Activated CD4-positive, CD25-positive, alpha-beta regulatory T cell (primary cell): ENCODE measurements at places on chromosomes 6 and 20.

DNA sequence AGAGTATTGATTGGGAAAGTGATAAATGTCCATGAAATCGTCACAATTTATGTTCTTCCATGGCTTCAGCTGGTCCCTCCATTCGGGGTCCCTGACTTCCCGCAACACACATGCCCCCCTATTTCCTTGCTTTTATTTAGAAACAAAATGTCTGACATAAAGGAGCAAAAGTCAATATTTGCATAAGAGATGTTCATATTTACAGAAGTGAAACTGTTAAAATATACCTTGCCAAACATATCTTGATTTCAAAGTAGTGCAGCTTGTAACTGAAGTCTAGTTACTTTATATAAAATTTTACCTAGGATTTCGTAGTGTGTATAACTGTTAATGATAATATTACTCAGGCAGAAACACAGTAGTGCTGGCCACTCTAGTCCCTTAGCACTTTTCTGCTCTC lies 548.9 kb upstream of the ADGRB3 start:
- DNase-seq = no peak

DNA sequence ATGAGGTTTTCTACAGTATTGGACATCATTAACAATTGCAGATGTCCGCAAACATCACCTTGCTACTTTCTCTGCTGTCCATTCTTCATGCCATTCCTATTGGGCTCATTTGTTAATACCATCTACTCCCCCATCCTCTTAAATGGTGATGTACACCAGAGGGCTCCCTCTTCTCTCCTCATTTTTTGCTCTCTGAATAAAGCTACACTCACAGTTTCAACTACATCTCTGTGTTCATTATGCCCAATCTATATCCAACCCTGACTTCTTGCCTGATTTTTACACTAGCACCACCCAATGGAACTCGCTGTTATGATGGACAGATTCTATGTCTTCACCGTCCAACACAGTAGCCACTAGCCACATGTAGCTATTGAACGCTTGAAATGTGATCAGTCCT lies 288.1 kb upstream of the ID4 start:
- DNase-seq = no peak

DNA sequence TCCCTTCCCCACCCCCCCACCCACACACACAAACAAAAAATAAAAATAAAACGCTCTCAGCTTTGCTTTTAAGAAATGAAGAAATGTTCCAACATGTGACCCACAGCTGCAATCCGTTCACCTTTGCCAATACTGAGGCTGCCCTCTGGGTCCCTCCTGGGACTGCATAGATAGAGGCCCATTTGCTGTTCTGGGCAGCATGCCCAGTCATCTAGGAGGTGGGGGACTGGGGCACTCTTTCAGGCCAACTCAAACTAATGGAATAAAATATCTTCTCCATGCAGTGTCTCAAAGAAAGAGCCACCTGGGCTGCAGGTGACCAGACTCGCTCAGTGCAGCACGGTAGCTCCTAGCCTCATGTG lies 79.9 kb downstream of the SLC22A3 start:
- no peak for DNase-seq

DNA sequence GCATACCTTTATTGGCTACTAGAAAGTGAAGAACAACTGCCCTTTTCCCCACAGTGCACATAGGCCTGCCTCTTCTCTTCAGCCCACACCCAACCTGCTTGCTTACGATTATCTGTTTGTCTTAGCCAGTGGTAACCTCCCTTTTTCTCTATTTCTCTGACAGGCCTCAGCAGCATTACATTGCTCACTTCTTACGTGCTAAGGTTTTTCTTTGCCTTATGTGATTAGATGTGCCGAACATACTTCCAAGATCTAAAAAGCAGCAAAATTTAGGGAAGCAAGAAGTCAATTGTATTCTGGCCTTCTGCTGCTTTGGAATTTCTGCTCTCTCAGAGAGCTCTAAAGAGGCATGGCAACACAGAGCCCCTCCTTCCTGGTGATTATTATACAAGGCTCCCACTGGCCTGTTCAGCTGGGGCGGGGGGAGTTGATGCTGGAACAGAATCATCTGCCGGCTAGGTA lies 7.0 kb downstream of the B4GALT5 start:
- DNase-seq = no peak

- no peak for DNase-seq
Measured at GRCh38 chr6:14852375-14852774, 393.5 kb upstream of the JARID2 start.

DNA sequence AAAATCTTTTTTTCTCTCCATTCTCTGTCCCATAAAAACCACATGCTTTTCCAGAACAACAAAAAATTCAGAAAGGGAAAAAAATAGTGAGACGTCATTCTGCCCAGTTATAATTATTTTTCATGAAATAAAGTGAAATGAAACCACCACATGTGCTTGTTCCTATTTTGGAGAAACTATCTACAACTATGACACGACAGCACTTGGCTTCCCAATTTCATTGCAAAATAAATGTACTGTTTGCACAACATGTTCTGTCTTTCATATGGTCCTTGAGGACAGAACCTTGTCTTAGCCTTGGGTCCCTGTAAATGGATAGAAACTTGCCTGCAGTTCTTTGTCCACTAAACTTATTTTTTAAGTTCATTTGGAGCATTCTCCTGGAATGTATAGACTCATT lies 5.6 kb upstream of the MAN1A1 start:
- no peak for DNase-seq

DNA sequence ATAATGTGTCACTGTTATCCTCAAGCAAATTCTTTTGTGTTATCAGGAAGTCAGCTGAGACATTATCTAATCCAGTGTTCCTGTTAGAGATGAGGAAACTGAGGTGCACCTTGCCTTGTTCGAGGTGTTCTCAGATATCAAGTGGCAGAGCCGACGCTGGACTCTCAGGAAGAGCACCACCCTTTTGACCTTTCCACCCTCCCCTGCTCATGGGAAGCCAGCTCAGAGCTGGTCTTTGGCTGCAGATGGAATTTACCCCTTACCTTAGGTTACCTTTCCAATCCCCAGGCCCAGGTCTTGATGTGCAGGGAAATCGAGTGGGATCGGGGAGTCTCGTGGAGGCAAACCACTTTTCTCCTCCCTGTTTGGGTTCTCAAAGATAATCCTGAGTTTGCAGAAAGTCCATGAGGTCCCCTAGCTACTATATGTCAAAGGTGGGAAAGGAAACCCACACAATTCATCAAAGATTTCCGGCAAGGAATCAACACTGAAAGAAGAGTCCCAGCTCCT lies 62.9 kb upstream of the PIM1 start:
- DNase-seq = no peak

DNA sequence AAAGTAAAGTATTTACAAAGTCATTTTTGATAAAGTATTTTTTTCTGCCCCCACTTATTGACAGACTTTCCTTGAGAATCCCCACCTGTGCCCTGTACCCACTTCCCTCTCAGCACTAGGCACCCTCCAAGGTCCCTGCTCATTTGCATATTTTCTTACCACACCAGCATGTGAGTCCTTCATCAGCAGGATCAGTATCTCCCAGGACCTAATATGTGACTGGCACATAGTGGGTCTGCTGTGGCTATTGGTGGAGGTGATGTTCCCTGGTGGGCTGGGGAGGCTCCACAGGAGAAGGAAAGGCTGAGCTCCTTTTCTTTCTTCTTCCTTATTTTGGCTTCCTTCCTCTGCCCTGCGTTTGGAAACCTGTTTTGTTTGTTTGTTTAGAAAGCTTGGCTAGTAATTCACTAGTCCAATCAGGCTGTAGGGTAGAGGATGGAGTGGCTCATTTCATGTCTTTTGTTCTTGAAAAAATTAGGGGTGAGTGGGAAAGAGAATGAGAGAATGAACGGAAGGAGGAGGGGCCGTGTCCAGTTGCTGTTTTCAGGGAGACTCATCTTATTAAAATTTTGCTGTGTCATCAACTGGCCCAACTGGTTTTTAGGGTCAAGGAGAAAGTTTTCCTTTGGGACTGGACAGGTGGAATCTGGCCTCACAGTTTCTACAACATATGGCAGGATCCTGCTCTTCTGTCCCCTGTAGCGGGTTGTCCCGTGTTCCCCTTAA lies 2.8 kb upstream of the RNF24 start:
- no peak for DNase-seq

GRCh38 chr20:25247000-25247517 lies 826 bp upstream of the PYGB start:
- no peak for DNase-seq

DNA sequence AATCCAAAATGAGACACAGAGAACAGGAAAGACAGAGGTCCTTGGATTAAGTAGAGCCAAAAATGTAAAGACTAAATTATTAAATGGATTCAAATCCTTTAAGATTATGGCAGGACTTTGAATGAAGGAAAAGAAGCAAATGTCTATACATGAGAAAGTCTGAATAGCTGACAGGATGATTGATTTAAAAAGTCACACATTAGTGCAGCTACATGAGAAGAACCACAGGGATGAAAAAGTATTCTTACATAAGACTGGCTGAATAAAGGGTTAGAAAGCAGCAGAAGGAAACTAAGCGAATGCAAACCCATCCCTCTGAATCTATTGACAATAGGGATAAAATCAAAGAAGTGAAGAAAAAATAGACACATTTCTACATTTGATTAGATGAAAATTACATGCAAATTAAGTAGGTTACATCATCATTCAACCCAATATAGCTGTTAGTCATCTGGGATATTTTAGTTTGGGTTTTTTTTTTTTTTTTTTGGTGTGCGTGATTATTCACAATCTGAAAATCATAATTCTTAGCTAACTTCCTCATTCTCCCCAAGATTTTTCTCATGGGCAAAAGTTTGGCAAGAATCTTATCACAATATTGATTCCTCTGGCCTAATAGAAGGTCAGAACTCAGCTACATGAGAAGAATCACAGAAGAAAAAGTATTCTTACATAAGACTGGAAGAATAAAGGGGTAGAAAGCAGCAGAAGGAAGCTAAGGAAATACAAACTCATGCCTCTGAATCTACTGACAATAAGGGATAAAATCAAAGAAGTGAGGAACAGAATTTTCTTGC lies 845.4 kb downstream of the HACE1 start:
- DNase-seq = no peak

GRCh38 chr6:136189104-136189503 lies 61.0 kb downstream of the MTFR2 start:
- no peak for DNase-seq

GRCh38 chr6:35611240-35611639 lies 77.5 kb downstream of the FKBP5 start:
- no peak for DNase-seq

GRCh38 chr6:112821476-112821875 lies 474.3 kb downstream of the RFPL4B start:
- no peak for DNase-seq

GRCh38 chr6:138155443-138155842 lies 6.3 kb upstream of the ARFGEF3 start:
- DNase-seq = no peak

- DNase-seq = no peak
Measured at GRCh38 chr6:26173836-26174145, 86.6 kb downstream of the HFE start.

- DNase-seq = no peak
Measured at GRCh38 chr6:130625825-130626527, 201.2 kb upstream of the SMLR1 start.

GRCh38 chr20:19256085-19256484 lies 43.6 kb downstream of the SLC24A3 start:
- DNase-seq = no peak

- DNase-seq = no peak
Measured at GRCh38 chr6:148509119-148509799, 166.6 kb downstream of the SASH1 start.
